ENCODE measurements at places on chromosomes 13 and 19.
A peak's percentile ranks its signal among the peaks of the same experiment; 100 is the strongest.

GRCh38 chr19:30326393-30326710, 45.8 kb upstream of the ZNF536 start:
- DNase-seq = no peak

GRCh38 chr13:98546402-98546801, 30.5 kb downstream of the STK24 start:
- DNase-seq = no peak

DNA sequence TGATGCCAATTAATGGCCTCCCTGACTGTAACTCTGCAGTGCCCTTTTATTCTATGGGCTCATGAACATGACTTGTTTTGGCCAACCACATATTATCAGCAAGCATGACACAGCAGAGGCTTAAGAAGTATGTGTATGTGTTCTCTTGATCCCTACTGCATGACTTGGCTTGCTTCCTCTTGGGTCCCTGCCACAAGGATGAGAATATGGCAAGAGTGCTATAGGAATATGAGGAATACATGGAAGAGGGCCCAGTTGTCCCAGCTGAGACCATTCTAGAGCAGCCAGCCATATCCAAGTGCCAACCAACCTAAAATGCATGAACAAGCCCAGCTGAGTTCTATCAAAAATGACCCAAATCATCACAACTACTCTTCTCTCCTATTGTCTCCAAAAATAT, 576.7 kb upstream of the PCDH9 start:
- DNase-seq = no peak

DNA sequence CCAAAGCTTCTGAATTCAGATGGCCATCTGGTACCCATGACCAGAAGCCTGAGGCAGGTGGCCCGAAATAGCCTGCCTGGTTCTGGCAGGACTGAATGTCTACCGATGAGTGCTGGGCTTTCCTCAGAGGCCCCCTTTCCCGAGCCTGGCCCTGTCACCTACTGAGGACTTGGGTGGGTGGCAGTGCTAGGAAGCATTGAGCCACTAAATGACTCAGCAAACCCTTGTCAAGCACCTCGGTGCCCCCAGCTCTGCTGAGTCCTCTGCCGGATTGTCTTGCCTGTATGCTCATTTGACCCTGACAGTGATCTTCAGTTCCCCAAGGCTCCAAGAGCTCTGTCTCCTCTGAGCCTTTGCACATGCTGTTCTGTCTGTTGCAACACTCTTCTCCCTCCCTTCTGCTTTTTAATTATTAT, 17.9 kb downstream of the PPP1R37 start:
- DNase-seq = peak; percentile 47

- DNase-seq = no peak
Measured at GRCh38 chr13:65555962-65556361, 1674.2 kb downstream of the PCDH9 start.

- DNase-seq = no peak
Measured at GRCh38 chr13:100584896-100585295, 3.7 kb downstream of the GGACT start.

- no peak for DNase-seq
Measured at GRCh38 chr13:26605845-26606244, 48.4 kb downstream of the WASF3 start.

GRCh38 chr13:28047757-28048388, 52.5 kb downstream of the FLT3 start:
- DNase-seq = no peak

- peak; percentile 87 for DNase-seq
Measured at GRCh38 chr13:108915634-108916512, 286.5 kb downstream of the MYO16 start.

DNA sequence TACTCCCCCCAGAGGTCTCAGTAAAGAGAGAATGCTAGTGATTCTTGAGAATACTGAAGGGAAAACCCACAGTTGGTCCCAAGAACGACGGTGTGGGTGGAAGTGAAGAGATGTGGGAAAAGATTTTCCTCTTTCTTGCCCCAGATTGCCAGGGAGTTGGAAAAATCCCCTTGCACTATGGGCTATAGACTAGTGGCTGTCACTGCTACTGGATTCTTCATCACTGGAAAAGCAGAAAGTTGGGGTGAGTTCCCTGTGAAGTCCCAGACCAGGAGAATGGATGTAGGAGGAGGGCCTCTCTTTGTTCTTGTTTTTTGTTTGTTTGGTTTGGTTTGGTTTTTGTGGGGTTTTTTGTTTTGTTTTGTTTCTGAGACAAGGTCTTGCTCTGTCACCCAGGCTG, 11.4 kb downstream of the LYPD3 start:
- no peak for DNase-seq

DNA sequence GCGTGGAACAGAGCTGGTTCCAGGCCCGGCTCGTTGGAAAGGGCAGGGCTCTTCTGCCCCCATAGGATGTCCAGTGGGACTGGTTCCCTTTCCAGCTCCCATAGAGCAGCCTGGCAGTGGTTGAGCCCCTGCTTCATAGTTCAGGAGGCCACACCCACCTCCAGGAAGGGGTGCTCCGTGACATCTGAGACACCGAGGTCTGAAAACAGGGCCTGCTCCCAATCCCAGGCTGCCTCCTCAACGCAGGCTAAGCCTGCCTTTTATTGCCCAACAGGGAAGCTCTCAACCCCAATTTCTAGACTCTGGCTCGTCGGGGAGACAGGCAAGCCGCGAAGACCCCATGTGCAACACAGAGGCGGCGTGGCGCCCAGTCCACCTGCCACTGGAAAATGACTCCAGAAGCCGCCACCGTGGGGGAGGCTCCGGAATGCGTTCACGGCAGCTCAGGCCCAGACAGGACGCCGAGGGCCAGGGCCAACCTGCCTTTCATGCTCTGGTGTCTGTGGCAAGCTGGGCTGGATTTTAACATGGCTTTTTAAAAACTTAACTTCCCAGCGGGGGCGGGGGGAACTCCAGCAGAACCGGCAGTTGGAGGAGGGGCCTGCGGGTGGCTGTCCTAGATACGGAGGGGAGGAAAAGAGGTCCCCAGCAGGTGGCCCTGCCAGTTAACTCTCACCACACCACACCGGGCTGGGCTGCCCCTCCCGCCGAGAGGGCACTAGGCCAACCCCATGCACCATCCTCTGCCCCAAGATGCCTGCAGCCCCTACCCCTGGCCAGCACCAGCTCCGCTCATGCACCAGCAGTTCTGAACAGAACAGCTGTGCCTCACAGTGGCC, 17.9 kb upstream of the TINCR start:
- peak; percentile 60 for DNase-seq

DNA sequence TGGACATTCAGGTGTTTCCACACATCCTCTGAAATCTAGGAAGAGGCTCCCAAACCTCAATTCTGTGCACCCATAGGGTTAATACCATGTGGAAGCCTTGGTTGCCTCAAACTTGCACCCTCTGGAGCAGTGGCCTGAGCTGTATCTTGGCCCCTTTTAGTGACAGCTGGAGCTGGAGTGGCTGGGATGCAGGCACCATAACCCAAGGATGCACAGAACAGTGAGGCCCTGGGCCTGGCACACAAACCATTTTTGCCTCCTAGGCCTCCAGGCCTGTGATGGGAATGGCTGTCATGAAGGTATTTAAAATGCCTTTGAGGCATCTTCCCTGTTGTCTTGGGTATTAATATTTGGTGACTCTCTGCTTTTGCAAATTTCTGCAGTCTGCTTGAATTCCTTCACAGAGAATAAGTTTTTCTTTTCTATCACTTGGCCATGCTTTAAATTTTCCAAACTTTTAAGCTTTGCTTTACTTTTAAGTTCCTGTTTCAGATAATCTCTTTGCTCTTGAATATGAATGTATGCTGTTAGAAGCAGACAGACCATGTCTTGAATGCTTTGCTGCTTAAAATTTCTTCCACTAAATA, 1594.5 kb upstream of the PCDH20 start:
- DNase-seq = no peak

DNA sequence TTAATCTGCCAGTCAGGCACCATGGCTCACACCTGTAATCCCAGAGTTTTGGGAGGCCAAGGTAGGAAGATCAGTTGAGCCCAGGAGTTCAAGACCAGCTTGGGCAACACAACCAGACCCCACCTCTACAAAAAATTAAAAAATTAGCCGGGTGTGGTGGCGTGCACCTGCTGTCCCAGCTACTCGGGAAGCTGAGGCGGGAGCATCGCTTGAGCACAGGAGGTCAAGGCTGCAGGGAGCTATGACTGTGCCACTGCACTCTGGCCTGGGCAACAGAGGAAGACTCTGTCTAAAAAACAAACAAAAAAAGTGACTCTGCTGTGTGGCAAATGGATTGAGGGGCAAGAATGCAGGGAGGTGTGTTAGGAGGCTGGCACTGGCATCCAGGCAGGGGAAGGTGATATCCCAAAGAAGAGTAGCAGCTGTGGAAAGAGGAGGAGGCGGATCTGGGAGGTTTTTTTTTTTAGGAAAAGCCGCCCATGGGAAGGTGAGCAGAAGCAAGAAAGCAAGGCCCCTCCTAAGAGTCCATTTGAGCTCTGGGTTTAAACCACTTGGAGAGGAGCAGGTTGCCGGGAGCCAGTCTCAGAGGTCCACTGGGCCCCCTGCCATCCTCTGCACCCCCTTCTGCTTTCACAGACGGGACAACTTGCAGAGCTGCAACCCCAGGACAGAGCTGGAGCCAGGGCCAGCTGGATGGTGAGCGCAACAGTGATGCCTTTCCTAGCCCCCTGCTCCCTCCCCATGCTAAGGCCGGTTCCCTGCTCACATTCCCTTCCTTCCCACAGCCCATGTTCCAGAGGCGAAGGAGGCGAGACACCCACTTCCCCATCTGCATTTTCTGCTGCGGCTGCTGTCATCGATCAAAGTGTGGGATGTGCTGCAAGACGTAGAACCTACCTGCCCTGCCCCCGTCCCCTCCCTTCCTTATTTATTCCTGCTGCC, 2.1 kb downstream of the HAMP start:
- no peak for DNase-seq

DNA sequence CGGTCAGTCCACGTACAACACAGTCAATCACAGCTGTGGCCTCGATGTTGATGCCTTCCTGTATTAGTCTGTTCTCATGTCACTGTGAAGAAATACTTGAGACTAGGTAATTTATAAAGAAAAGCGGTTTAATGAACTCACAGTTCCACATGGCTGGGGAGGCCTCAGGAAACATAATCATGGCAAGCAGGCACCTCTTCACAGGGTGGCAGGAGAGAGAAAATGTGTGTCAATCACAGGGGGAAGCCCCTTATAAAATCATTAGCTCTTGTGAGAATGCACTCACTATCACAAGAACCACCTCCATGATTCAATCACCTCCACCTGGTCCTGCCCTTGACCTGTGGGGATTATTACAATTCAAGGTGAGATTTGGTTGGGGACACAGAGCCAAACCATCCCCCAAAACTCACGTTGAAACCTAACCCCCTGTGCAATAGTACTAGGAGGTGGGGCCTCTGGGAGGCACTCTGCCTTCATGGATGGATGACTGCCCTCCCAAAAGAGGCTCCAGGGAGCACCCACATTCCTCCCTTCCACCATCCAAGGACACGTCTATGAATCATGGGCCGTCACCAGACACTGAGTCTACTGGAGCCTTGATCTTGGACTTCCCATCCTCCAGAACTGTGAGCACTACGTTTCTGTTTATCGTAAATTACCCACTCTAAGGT, 2.3 kb upstream of the PROZ start:
- DNase-seq = peak; percentile 16

DNA sequence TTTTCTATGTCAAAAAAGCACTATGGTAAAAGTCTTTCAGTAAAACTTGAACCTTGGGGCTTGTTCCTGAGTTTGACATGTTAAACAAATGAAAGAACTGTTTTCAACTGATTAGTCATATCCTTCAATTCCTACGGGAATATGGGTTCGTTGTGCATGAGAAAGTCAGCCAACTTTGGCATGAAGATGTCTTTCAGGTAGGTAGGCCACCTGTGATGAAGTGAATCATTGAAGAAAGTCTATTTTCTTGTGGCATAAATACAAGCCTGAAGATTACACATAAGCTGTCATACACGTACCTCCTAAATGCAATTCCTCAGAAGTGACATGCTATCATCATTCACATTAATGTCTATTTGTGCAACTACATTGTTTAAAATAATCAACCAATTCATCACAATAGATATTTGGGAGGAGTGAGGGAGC, 513.0 kb downstream of the IRS2 start:
- DNase-seq = no peak

DNA sequence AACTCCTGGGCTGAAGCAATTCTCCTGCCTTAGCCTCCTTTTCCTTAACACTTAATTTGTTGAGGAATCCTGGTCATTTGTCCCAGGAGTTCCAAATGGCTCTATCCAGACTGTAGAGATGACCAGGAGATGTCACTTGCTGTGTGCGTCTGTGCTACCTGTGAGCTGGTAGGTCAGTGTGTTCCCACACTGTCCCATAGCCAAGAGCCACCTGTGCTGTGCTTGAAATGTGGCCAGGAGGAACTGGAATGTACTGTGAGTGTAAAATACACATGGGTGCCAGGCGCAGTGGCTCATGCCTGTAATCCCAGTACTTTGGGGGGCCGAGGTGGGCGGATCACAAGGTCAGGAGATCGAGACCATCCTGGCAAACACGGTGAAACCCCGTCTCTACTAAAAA, 29.4 kb upstream of the KDM4B start:
- no peak for DNase-seq

- no peak for DNase-seq
Measured at GRCh38 chr13:40109351-40109844, 453.9 kb downstream of the COG6 start.

DNA sequence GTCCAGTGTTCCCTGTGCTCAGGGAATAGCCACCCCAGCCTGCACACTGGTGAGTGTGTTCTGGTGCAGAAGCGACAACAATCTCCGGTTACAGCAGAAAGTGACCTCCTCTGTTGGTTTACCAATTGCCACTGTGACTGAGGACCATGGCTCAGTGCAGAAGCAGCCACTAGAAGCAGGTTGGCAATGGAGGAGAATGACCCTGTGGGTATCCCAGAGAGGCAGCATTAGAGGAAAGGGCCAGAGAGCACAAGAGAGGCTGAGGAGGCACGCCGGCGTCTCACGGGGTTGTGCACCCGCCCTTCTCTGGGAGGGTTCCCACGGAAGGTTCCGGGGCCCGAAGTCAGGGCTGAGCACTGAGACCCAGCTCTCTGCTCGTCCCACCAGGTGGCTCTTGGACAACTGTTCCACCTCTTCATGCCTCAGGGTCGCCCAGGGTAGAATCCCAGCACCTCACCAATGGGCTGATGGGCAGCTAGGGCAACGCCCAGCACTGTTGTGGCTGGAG, 14.0 kb downstream of the PROZ start:
- no peak for DNase-seq

DNA sequence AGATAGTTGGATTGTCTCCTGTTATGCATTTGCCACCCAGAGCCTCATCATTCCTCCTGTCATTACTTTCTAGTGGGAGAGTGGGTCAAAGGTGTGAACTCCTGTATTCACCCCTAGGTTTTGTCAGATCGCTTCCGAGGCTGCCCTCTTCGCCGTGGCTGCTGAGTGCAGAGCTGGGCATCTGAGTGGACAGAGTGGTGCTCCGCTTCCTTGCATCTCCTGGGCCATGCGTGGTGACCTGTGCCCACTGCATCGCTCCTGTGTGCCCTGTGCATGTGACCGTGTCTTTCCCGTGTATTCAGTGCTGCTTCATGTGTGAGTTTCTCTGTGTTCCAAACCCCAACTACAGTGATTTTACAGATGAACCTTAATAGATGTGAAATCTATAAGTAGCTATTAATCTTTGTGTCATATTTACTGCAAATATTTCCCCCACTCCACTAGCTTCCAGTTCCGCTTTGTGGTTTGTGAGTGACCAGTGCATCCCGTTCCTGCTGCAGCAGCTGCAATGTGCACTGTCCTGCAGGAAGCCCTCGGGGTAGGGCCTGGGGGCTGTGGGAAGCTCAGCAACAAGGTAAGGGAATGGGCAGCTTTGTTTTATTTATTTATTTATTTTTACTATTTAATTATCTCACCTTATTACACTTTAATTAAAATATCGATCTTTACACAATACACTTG, 53.1 kb downstream of the C13orf46 start:
- DNase-seq = peak; percentile 10

All from stimulated activated CD8-positive, alpha-beta memory T cell treated with anti-CD3 and anti-CD28 coated beads, Interleukin-4, amount 100 ng/mL, for 48 hours (primary cell).